H7 (cell line): ENCODE measurements at places on chromosomes 2 and 18. TPM values are rescaled to one million over a fixed set of nuclear protein-coding genes. Genes with fewer than 3 reads are reported as not detected.

SOX11 gene
- total RNA-seq, result 20.9 and 26.6 TPM in 2 replicates

ANKRD30BL gene
- total RNA-seq, result not detected in 2 replicates

PKP4 gene
- total RNA-seq, result 57.2 and 65.8 TPM in 2 replicates

B4GALT6 gene
- total RNA-seq, result 15.3 and 25.4 TPM in 2 replicates

FSHR gene
- not detected in 2 replicates for total RNA-seq

SCYGR7 gene
- not detected in 2 replicates for total RNA-seq

NETO1 gene
- total RNA-seq, result 9.9 and 15.9 TPM in 2 replicates

PASK gene
- total RNA-seq, result 20.4 and 20.6 TPM in 2 replicates

SMAD7 gene
- total RNA-seq, result 78.3 and 80.4 TPM in 2 replicates

NYAP2 gene
- not detected in 2 replicates for total RNA-seq

SLC23A3 gene
- total RNA-seq, result not detected in 2 replicates

PAX3 gene
- total RNA-seq, result not detected in 2 replicates

DNA sequence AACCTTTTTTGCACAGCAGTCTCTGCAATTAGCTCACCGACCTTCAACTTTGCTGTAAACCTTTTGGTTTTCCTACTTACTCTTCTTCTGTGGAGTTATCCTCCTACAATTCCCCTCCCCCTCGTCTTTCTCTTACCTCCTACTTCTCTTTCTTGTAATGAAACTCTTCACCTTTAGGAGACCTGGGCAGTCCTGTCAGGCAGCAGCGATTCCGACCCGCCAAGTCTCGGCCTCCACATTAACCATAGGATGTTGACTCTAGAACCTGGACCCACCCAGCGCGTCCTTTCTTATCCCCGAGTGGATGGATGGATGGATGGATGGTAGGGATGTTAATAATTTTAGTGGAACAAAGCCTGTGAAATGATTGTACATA lies 8.3 kb downstream of the TBR1 start:
- peak; percentile 59 for DNase-seq

DNA sequence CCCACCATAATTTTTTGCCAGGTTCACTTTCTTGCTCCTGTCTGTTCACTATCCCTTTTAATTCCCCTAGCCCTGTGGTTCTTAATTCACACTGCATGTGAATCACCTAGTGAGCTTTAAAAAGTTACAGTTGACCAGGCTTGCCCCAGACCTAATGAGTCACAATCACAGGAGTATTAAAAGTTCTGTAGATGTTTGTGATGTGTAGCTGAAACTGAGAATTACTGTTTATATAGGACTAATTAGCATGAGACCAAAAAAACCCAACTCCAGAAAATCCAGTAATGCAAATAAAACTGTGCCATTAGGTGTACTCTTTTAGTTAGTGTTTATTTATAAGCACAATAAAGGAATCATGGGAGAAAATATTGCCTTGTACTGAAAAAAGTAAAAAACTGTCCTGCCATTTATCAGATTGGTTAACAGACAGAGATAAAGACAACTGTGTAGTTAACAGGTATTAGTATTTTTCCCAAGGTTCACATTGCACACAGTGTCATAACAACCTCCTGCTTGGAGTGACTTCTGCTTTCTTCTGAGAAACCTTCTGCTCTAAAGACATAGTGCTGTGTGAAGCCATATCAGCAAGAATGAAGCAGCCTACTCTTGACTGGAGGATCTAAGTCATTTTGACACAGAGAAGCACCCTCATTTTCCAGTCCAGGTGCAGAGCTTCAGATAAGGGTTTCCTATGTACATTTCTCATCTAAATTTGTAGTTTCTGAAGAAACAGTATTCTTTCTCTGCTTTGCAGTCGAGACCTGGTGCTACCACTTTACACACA lies 39.0 kb downstream of the VAPA start:
- DNase-seq, result no peak

- DNase-seq, result no peak
Observed at GRCh38 chr2:59956981-59957380, 596.5 kb downstream of the BCL11A start.

- DNase-seq, result peak; percentile 40
Observed at GRCh38 chr2:218331745-218332144, 24.9 kb upstream of the CATIP start.

DNA sequence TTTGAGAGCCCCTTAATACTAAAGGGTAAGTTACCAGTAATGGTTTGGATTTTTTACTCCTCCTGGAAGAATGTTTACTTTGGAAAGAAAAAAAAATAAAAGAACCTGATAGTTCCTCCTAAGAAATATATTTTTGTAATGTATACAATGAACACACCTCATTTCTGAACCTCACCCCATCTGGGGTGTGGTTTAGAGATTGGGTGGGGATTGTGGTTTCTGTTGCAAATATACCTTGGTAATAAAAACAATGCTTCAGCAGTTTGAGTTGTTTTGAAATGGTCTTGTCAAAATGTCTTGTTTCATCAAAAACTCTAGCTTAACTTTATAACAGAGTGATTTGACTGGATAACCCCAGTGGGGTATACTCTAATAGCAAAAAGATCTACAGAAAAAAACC lies 448.9 kb upstream of the MEIS1 start:
- DNase-seq, result no peak

DNA sequence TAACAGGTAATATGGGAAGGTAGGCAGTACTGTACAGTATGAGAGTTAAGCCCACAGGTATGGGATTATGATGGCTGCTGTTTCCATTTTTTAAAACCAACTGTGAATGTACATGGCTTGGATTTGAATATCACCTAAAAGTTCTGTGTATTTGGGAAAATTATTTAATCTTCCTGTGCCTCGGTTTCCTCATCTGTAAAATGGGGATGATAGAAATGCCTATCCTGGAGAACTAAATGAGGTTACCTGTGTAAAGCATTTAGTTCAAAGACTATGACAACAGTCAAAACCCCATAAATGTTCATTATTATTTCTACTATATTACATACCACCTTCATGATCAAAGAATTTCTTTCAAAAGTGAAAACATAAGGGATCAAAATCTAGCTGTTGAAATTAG lies 3.6 kb downstream of the KLHL41 start:
- DNase-seq, result no peak

DNA sequence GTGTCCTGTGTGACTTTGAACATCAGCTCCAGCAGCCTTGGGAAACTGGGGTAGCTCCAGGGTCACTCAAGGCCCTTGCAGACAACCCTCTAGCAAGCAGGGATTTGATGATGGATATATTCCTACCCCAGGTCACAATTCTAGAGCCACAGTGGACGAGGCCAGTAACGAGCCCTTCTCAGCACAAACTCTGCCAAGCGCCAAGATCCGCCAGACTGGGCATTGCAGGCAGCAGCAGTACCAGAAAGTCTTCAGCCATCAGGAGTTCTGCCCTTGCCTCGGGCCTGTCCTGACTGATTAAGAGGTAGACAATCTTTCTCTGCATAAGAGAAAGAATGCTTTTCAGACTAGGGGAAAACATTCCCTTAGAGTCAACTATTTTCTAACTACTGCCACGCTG lies 259.1 kb downstream of the FBXO15 start:
- no peak for DNase-seq

DNA sequence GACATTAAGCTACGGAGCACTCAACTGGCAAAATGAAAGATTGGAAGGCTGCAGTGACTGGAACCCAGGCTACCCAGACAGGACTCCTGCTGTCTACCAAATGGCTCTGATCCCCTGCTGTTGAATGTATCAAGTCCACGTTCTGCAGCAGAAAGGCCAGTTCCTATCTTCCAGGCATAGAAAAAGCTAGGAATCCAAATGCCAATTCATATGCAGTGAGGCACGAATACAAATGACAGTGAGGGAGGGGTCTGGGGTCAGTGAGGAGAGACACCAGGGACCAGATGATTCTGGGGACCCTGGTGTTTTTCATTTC lies 5.3 kb downstream of the NRP2 start:
- no peak for DNase-seq

DNA sequence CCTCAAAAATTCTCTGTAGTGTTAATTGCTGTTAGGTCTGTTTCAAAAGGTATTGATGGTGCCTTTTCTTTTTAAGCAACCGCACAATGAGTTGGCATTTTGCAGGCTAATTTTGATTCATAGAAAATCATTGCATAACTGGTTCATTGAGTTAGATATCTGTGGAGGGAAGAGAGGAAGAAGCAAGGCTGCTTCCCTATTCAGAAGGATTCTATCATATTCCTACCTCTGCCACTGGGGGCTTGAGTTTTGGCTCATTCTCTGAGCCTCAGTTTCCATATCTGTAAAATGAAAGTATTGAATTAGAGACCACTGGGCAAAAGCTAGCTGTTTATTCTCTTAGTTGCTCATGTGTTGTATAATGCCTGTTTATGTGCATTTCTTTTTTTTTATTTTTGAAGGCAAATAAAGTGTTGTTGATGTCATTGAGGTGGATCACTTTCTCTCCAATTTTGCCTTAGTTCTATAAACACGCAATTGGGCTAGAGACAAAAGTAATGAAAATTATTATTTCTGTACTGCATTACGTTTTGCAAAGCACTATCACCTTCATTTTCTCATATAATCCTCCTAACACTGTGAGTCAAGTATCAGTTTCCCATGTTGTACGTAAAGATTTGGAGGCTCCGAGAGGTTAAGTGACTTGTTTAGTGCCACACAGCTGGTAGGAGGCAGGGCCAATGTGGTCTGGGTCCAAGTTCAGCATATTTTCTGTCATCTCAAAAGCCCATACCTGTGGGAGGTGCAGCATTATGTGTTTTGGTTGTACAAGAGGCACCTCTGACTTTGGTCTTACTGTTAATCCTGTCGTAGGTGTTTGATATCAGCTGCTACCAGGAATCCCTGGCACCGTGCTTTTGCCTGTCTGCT lies 5.9 kb downstream of the TRIB2 start:
- no peak for DNase-seq

- DNase-seq, result no peak
Observed at GRCh38 chr2:69012310-69013141, 453 bp upstream of the ANTXR1 start.

DNA sequence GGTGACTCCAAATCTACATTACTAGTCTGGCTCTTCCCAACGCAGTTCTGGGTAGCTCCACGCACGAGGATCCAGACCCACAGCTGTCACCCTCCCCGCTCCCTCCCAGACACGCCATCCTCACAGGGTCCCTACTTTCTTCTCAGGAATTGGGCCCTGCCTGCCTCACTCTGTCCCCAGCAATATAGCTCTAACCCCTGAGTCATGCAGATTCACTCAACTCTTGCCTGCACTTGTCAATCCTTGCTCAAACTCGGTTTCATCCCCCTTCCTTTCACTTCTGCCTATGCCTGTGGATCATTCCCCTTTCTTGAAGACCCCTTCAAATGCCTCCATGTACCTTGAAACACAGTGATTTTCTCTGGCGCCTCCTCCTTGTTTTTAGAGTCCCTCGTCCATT lies 5.0 kb downstream of the ST8SIA5 start:
- no peak for DNase-seq

DNA sequence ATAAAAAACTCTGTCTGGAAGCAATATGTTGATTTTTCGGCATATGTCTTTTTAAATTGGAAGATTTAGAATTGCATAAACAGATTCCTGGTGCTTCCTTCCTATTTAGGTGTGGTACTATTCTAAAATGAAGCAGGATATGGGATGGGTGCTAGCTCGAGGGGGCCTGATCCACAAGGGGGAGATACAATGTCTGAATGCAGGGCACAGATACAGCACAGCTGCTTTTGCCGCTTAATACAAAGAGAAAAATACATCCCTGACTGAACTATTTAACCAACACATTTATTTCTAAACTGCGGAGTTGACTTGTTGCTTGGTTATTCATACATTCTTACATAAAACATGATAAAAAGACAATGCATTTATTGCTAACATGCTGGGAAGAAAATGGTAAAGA lies 169.1 kb downstream of the TMEFF2 start:
- no peak for DNase-seq

GRCh38 chr2:3587432-3587831 lies 7.5 kb upstream of the COLEC11 start:
- no peak for DNase-seq

GRCh38 chr2:224520064-224520463 lies 65.1 kb downstream of the CUL3 start:
- no peak for DNase-seq

DNA sequence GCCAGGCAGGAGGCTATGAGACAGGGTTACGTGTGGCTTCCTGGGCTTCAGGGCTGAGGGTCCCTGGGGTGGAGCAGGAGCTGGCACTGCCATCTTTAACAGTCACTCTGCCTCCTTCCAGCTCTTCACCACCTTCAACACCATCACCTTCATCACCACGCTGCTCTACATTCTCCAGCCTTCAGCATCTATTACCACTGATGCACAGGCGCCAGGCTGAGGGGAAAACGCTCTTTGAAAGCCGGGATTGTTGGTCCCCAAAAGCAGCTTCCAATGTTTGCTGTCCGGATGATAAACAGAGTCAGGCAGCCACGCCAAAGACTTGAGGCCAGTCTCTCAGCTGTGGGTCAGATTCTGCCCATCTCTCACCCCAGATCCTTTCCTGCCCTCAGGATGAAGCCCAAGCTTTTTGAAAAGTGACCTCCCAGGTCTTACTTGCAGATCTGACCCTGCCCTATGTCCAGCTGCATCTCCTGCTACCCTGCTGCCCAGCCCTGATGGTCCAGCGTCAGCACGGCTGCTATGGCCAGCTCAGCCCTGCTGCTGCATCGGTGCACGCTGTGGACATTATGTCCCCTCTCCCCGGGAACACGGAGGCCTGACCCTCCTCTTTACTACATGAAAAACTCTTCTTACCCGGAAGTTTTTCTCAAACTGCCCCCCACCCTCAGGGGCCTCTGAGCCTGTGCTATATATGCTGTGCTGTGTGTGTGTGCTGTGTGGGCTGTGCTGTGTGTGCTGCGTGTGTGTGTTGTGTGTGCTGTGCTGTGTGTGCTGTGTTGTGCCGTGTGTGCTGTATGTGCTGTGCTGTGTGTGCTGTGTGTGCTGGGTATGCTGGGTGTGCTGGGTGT lies 31.2 kb upstream of the MAL start:
- DNase-seq, result no peak

GRCh38 chr2:236557306-236558030 lies 12.2 kb upstream of the ACKR3 start:
- DNase-seq, result no peak

GRCh38 chr2:232982926-232983668 lies 30.0 kb downstream of the NGEF start:
- DNase-seq, result peak; percentile 88

DNA sequence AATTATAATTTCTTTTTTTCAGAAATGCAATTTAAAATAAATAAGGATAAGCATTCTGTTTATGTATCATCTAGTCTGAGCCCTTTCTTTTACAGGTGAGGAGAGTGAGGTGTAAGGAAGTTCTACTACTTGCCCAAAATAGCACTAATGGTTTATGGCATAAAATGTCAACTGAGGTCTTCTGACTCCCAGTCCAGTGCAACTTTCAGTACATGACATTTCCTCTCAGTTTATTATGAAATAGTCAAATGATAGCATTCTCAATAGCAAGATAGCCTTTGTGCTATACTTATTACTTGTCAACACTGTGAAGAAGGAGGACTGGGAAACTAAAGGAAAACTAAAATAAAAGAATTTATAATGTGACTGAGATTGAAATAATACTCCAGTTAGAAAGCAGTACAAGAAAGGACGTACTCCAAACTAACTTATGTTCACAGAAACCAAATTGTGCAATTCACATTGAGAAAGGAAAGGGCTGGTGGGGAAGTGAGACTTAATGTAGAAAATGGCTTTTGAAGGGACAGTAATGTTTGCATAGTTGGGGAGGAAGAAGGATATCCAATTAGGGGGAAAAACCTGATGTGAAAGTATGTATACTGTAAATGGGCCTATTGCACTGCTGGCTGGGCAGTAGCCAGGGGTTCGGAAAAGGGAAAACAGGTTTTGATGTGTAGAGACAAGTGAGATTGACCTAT lies 166.7 kb upstream of the ZEB2 start:
- DNase-seq, result no peak

- peak; percentile 10 for DNase-seq
Observed at GRCh38 chr2:78861546-78861945, 164.0 kb upstream of the REG3G start.
